ENCODE measurements at places on chromosomes 6 and 20.

GRCh38 chr6:106827081-106827480 lies 147.4 kb downstream of the CD24 start:
- no peak for DNase-seq

GRCh38 chr6:11265932-11266331 lies 33.5 kb upstream of the NEDD9 start:
- DNase-seq: no peak

DNA sequence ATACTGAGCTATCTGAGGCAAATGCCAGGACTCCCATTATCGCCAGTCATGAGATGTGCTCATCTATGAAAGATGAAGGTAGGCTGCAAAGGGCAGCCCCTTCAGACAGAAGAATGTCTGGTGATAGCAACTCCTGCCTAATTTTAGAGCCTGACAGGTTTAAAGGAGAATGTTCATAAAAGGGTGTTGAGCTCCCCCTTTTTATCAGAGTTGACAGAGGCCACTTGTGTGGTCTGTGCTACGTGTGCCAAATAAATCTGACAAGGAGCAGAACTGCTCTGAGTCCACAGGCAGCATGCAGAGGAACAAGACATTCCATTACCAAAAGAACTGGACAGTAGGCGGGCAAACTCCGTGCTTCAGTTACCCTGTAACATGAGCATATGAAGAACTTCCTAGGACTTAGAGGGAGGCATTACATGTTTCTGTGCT lies 101.8 kb downstream of the PREP start:
- no peak for DNase-seq

GRCh38 chr6:18444111-18444510 lies 57.0 kb downstream of the RNF144B start:
- DNase-seq: no peak

DNA sequence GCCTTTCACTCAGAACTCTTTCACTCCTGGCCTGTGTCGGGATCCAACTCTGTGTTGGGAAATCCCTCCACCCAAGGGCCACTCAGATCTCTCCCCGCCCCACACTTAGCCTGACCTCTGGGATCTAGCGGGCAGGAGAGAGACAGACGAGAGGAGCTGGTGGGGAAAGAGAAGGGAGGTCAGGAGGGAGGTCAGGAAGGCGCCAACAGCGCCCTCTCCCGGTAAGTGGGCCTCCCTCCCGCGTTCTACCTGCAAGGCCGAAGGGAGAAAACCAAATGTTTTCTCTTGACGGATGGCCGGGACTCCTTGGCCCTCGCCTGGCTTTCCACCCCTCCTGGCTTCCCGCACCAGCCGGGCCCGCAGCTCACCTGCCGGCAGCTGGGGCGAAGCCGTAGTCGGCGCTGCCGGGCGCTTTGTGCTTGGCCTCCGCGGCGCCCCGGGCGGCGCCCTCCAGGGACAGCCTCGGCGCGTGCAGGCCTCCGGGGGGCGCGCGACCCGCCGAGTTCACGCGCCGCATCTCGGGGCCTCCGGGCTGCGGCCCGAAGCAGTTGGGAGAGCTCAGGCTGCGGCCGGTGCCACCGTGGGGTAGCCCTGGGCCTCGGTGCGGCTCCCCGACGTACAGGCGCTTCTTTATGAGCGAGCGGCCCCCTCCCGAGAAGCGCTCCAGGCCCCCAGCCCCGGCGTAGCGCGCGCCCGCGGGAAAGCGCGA lies 38.2 kb downstream of the C6orf132 start:
- peak; percentile 67 for DNase-seq

- DNase-seq: no peak
Measured at GRCh38 chr6:7421066-7421465, 31.5 kb downstream of the RIOK1 start.

- DNase-seq: no peak
Measured at GRCh38 chr20:32333988-32334885, 23.9 kb upstream of the ASXL1 start.

- DNase-seq: no peak
Measured at GRCh38 chr20:3195590-3196237, 8.8 kb downstream of the DDRGK1 start.

GRCh38 chr6:108080010-108080780 lies 5.7 kb upstream of the OSTM1 start:
- DNase-seq: no peak

- DNase-seq: no peak
Measured at GRCh38 chr20:13200767-13201500, 20.1 kb upstream of the ISM1 start.

- peak; percentile 32 for DNase-seq
Measured at GRCh38 chr6:50602292-50602691, 111.0 kb upstream of the TFAP2D start.

- DNase-seq: no peak
Measured at GRCh38 chr20:43300901-43301300, 111.2 kb upstream of the PTPRT start.

- DNase-seq: no peak
Measured at GRCh38 chr6:111842891-111843290, 30.4 kb downstream of the FYN start.

DNA sequence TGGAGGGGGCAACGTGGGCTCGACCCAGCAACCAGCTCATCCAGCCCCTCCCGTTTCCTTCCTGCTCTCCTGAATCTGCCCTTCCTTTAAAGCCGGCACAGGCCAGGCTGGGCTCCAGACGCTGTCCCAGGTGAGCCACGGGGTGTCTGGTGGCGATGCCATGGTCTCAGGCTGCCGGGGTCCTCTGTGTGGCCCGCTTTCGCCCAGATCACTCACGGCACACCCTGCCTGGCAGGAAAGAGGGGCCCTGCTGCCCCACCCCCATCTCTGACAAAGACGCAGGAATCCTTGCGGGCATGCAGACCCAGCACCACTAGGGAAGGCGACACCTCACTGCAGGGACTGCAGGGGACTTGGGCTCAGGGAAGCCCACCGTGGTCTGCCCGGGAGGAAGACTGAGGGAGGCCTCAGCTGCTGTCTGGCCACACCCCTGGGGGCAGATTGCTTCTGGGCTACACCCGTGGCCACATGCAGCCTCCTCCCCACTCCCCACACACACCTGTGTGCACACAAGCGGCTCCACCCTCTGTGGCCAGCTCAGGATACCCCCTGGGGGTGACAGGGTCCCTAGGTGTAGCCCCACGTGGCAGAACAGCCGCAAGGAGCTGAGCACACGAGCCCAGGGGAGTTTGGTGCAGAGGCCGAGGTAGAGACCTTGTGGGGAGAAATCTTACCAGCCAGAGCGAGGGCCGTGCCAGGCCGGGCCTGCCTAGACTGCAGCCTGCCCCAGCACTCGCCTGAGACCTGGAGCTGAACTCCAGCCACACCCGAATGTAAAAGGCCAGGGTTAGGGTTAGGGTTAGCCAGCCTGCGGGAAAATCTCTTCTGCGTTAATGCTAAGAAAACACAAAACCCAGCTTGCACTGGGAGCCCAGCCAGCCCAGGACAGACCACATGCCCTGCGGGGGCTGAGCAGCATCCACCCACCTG lies 104.6 kb downstream of the DLL1 start:
- no peak for DNase-seq

GRCh38 chr6:90272895-90273294 lies 23.7 kb downstream of the BACH2 start:
- peak; percentile 58 for DNase-seq

DNA sequence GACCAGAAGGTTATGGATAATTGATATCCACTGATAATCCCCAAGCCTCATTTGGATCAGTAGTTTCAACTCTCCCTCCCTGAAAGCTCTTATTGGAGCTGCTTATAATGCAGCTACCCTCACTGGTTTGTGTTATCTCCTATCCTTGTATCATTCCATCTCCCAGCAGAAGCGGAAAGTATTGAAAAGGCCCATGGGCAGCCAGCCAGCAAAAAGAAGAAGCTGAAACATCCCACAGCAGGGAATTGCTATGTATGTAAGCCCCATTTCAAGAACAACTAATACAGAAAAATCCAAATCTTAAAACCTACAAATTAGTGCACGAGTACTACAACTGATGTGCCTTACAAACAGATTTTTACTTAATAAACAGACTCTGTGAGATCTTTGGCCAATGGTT lies 269.0 kb upstream of the ECI2 start:
- DNase-seq: no peak

DNA sequence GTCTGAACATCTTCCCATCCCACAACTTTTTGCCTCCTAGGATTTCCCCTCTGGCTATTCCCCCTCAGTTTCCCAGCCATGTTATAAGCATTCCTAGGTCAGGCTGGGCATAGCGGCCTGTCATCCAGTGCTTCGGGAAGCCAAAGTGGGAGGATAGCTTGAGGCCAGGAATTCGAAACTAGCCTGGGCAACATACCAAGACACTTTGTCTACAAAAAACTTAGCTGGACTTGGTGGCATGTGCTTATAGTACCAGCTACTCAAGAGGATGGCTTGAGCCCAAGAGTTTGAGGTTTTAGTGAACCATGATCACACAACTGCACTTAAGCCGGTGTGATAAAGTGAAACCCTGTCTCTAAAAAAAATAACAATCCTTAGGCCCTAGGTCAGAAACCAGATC lies 447.4 kb downstream of the KIF16B start:
- DNase-seq: no peak

DNA sequence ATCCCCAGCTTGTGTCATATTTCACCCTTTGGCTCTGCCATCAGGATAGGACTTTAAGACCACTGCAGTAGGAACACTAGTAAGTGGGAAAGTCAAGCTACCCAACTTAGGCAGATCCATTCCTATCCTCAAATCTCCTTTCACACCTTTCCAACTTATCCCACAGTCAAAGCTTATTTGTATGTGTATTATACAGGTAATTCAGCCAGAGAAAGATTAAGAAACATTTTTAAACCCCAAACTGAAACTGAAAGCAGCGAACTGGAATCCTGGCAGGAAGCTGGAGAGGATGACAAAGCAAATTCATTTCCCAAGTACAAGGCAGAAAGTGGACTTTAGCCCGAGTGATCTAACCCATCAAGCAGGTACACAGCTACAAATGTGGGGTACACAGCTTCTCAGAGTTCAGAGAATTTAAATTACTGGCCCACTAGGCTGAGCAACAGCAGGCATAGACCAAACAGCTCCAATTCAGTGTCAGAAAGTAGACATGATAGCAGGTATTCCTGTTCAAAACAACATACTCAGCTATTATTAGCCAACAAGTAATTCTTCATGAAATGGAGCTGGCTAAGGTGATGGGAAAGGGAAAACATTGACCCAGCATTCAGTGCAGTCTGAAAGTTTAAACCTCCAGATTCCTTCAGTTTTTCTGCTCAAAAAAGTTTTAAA lies 39.1 kb downstream of the ILRUN start:
- peak; percentile 40 for DNase-seq

DNA sequence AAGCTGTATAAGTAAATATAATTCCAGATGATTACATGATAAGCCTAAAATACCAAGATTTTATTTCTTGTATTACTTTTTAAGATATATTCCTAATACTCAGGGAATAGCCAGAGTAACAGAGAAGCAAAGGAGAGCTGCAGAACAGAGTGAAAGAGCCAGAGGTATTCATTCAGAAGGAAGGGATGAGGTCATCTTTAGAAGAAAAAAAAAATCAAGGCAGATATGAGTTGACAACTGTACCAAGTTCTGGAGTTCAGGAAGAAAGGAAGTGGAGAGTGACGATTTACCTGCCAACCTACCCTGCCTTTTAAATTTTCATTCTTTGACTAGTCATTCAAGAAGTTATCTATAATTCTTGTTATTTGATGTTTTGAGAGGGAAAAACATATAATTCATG lies 28.8 kb upstream of the NHSL1 start:
- no peak for DNase-seq

- no peak for DNase-seq
Measured at GRCh38 chr6:18284261-18284660, 19.9 kb upstream of the DEK start.

DNA sequence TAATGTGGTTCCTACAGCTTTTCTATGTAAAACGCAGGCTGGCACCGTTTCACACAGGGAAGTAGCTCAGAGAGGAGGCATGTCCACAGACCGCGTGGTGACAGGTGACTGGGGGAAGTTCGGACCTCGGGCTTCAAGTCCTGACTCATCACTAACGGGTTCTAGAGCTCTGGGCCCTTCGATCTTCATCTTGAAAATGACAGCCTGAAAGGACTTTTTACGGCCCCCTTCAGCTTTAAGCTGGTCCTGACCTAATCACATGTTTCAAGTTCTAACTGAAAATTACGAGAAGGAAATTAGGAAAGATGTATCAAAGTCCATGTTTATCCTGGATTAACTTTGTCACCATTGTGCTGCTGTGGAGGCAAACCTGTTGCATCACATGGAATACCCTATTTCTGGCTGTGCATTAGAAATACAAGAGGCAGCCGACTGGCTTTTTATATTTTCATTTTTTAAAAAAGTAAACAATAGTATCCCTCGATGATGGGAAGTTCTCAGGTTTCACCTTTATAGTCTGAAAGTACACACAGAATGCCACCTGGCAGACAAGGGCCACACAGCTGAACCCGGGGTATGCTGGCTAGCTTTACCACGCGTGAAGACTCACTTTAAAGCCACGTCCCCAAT lies 2.0 kb downstream of the MAN1A1 start:
- DNase-seq: no peak

DNA sequence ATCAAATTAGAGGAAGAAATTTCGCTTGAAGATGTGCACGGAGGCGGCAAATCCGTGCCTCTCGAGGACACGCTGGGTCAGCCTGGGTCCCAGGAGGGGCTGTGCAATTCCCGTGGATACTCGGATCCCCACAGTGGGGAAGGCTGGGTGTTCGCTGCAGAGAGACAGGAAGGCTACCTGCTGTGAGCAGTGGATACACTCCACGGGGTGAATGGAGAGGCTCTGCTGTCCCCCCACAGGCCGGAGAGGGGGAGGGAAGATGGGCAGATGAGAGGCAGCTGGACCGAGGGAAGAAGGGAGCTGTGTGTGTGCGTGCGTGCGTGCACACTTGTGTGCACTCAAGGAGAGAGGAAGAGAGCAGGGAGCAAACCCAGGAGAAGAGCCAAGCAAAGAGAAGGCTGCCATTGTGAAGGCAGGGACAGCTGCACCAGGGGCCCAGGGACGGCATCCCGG lies 57.3 kb downstream of the SULF2 start:
- no peak for DNase-seq

GRCh38 chr20:61953037-61954021 lies 112.4 kb downstream of the TAF4 start:
- no peak for DNase-seq

GRCh38 chr6:140208286-140208685 lies 833.8 kb upstream of the CITED2 start:
- no peak for DNase-seq

DNA sequence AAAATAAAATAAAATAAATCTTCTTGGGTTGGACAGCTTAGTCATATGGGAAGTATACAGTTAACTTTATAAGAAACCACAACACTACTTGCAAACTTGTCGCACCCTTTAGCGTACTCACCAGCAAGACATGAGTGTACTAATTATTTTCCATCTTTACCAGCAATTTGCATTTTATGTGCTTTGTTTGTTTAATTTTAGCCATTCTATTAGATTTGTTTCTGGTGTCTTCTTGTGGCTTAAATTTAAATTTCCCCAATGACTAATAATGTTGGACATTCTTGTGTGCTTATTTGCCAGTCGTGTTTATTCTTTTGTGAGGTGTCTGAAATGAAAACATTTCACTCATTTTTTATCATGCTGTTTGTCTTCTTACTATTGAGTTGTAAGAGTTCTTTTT lies 1172.2 kb upstream of the CITED2 start:
- DNase-seq: no peak

GRCh38 chr6:99802396-99803031 lies 191.5 kb downstream of the MCHR2 start:
- DNase-seq: no peak

GRCh38 chr6:38508894-38509293 lies 130.8 kb downstream of the BTBD9 start:
- DNase-seq: no peak

- DNase-seq: no peak
Measured at GRCh38 chr6:119241111-119241465, 108.5 kb downstream of the MAN1A1 start.
